ENCODE measurements at places on chromosomes 13 and 19.

DNA sequence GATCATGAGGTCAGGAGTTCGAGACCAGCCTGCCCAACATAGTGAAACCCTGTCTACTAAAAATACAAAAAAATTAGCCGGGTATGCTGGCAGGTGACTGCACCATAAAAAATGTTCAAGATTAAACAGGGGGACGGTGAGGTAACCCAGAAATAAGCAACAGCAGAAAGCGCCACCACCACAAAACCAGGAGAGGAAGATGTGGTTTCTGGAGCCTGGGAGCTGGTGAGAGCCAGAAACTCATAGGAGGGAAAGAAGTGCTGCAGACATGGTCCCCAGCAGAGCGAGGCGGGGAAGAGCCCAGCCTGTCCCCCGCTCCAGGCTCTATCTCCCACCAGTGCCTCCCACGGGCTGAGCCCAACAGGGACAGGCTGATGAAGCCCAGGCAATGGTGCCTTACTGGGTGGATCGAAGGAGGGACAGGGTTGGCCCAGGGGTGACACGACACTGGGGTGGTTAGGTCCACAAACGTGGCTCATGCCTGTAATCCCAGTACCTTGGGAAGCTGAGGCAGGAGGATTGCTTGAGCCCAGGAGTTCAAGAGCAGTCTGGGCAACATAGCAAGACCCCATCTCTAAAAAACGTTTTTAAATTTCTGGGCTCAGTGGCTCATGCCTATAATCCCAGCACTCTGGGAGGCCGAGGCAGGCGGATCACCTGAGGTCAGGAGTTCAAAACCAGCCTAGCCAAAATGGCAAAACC, 19.0 kb downstream of the SPC24 start:
- DNase-seq = no peak

- no peak for DNase-seq
These were observed 43.8 kb upstream of the GRTP1 start for GRCh38 chr13:113407531-113408393.

DNA sequence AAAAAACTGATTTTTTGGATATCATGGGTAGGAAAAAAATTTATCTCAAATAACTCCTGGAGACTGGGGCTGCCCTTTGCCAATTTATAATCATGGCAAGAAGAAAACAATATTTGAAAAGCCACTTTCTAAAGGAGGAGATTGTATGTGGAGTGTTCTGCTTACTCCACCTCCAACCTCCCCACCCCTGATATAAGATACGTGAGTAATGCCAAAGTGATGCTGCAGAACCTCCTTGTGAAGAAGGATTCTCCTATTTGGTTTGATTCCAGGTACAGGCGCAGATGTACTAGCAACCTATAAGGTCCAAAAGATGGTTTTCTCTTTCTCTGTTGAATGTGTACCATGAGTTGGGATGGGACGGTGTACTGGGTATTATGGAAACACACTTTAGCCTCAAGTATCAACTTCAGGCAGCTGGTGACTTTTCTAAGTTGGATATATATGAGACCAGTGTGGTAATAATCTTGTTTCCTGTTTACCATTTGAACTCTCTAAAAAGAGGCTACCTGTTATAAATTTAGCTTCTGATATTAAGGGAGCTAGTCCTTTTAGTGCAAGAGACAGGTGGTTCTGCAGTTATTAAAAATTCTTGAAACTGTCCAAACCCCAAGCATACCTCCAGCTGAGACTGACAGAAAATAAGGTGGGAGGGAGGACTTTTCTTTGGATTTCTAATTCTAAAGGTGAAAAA, 724.0 kb upstream of the MIR17HG start:
- DNase-seq = no peak

DNA sequence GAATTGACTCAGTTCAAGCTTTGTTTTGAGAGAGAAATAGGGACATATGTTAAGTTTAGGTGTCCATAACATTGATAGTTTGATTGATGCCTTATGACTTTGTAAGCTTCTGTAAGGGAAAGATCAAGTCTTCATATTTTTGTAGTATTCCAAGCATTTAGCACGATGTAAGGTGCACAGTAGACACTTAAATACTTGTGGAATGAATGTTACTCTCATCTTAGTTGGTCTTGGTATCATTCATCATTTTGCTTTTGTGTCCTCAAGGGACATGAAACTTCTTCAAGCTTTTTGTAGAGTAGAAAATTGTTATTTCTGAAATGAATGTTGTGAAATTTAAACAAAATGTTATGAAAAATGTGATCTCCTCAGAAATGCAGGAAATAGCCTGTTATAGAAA, 10.1 kb downstream of the TDRD3 start:
- no peak for DNase-seq

DNA sequence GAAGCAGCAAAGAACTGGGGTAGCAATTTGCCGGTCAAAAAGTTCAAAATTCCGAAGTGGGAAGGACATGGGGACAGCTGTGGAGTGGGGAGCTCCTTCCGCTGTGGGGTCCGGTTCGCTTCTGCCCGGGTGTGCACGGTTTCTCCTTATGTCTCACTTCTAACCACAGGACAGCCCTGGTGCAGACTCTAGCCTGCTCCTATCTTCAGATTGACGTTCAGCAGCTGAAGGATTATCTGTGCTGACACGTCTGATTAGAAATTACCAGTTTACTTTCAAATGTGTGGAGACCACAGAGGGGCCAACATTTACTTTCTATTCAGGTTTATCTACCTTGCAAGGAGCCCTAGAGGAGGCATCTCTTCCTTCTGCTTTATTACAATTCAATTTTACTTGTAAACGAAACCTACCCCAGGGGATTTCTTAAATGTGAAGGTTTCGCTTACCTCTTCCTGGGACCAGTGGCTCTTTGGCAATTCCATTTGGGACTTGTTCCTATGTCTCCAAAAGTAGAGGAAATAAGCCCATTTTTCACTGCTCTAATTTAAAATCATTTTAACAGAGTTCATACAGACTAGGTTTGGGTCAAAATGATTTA, 27.3 kb downstream of the LHFPL6 start:
- DNase-seq = no peak

- DNase-seq = no peak
These were observed 233.7 kb downstream of the GPC5 start for GRCh38 chr13:91632086-91632485.

- DNase-seq = no peak
These were observed 151.1 kb downstream of the SIPA1L3 start for GRCh38 chr19:38057959-38058690.

- DNase-seq = peak; percentile 73
These were observed 7.2 kb upstream of the ZNF606 start for GRCh38 chr19:58009666-58010301.

GRCh38 chr19:35846038-35846668, 6.2 kb downstream of the NPHS1 start:
- no peak for DNase-seq

DNA sequence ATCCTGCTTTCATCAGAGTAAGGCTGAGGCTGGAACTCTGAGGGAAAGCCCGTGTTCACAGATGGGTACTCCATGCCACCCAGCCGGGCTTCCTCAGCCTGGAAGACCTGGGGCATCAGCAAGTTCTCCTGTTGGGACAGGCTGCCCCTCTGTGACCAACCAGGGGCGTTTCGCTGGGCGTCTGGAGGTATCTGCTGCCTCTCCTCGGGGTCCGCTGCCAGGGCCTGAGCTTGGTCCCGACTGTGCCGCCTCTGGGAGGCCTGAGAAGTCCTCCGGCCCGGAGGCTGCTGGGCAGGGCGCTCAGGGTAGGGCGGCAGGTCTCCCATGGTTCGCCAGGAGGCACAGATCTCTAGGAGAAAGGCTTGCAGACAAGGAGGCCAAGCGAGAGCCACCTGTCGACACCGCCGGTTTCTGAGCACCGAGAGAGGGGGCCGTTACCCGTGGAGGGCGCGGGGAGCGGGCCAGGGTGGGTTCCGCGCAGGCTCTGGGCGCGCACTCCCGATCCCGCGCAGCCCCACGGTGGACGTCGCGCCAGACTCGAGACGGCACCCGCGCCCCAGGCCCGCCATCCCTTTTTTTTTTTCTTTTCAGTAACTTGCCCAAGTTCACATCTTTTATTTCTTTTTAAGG, at the start of gene RSPH6A:
Gene RSPH6A (minus strand): TSS at position 458 of the 630 bp plus-strand sequence. CDS start 132 bp downstream, at position 326.
- DNase-seq = no peak

Data from activated CD8-positive, alpha-beta memory T cell treated with anti-CD3 and anti-CD28 coated beads for 24 hours (primary cell).